ENCODE measurements at places on chromosomes 2 and 18.

- DNase-seq: peak; percentile 10
Measured at GRCh38 chr2:19478409-19478808, 120.0 kb upstream of the OSR1 start.

- peak; percentile 27 for DNase-seq
Measured at GRCh38 chr2:8761529-8762164, 75.8 kb downstream of the KIDINS220 start.

GRCh38 chr2:20080839-20081415 is 29.5 kb upstream of the LAPTM4A start:
- DNase-seq: no peak

DNA sequence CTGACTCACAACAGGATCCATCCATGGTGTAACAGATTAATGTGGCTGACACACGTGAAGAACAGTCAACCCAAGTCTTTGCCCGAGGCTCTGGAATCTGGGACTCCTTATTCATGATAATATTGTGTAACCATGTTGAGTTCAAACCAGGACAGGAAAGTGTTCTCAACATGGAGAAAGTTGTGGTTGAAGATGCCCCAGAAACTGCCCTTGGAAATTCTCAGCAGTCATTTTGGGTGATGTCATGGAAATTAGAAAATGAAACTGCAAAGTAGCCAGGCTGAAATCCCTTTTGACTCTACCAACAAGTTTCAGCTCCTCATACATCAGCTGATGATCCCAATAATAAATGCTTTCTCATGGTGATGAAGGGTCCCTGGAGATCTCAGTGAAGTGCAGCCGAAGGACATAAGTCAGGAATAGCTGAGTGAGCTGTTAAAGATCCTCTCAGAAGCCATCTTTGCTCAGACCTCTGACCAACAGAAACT is 307.7 kb downstream of the TNS1 start:
- DNase-seq: peak; percentile 85

DNA sequence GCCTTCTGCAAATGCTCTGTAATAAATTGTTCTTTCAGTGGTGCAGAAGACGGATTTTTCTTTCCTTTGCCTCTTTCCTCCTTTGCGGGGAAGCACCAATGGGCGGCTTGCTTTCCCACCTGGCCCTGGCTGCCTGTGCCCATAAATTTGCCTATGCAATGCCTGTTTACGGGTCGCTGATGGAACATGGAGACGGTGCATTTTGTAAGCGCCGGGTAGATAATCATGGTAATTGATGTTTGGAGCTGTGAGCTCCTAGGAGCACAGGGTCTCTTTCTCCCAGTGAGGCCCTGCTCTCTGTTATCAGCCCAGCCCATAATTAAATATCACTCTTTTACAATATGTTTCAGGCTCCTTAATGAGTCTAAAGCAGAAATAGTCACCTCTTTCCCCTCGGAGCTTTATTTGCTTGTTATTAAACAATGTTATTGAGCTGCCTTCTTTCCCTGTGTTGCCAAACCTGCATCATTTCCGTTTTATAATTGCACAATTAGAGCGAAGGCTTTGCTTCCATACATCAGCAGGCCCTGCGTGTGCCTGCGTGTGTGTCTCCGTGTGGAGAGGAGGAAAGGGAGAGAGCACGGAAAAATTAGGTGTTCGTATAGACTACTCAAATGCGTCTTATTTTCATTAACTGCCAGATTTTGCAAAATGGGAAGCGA is 437.4 kb upstream of the POU3F3 start:
- DNase-seq: no peak

GRCh38 chr18:11310476-11311086 is 161.2 kb upstream of the PIEZO2 start:
- peak; percentile 58 for DNase-seq

GRCh38 chr2:237159006-237159911 is 73.6 kb downstream of the COPS8 start:
- no peak for DNase-seq

- DNase-seq: peak; percentile 96
Measured at GRCh38 chr2:63841254-63842022, at the start of gene UGP2. Gene UGP2, plus strand, starts transcription at chr2:63841896. Its CDS starts 290 bp downstream, at chr2:63842186.

DNA sequence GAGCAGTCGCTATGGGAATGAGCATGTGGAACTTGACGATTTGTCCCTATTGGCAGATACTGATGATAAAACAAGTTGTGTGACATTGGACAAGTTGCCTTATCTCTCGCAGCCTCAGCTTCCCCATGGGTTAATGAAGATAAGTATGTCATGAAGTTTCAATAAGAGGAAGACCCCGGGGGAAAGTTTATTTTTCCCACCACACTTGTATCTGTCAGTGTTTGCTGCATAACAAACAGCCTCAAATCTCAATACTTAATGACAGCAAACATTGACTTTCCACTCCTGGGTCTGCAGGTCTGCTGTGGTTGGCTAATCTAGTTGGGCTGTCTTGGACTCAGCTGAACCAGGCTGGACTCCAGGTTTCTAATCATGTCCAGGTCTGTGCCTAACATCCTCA is 45.8 kb downstream of the INPP5D start:
- DNase-seq: no peak

DNA sequence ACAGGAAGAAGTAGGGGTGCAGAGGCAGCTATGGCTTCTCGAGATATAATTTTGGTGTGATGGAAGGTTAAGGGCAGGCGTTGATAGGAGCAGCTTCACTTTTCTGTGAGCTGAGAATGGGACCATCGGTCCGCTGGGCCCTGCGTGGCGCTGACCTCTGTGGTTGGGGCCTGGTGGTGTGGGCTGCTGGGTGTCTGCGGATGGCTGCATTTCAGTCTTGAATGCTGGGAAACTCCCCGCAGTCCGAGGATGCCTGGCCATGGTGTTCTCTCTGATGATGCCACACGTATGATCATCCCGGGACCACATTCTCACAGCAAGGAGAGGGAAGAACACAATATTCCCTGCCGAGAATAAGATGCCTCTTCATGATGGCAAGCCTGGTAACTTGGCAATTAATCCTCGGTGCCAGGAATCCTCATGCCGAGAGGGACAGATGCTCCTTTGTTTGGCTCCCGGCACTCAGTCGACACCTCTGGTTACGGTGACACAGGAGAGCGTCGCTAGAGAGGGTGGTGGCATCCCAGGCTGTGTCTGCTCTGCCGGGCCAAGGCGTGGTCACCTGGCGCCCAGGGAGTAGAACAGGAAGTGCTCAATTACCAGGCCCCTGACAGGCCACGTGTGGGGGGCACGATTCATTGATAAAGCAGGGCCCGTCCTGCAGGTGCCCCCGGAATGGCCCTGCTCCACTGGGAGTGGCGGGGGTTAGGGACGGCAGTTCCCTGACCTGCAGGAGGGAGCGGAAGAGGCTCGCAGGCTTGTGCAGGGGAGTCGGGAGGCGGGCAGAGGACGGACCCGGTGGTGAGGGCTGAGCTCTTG is 119.4 kb upstream of the CTDP1 start:
- DNase-seq: no peak

DNA sequence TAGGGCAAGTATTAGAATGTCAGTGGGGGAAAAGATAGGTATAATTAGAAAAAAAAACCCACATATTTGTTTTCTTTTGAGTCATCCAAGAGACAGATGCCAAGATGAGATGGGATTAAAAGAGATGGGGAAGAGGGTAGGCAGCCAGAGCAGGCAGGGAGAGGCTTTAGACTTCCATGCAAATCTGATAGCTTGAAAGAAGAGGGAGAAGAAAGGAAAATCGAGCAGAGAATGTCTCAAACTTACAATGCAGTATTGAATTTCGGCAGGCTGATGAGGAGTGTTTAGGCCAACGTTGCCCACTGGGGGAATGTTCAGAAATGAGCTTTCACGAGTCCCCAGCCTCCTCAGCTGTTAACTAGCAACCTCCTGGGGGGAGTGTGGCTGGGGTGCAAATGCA is 91.3 kb downstream of the SPATS2L start:
- peak; percentile 58 for DNase-seq

DNA sequence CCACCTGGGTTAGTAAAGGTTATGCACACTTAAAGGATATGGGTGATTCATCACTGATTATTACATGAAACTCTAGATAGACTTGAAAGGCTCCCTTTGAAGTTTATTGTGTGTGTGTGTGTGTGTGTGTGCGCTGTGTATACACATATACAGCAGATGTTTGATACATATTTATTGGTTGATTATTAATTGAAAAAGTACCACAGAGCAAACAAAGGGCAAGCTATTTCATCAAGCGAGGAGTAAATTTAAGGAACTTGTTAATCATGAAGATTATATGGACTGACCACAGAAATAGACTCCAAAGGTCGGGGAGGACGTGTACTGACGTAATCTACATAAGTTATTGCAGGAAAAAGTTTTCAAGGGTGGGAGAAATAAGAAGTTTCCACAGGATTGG is 617.4 kb upstream of the POU3F3 start:
- DNase-seq: no peak

- peak; percentile 25 for DNase-seq
Measured at GRCh38 chr18:60259052-60259681, 113.4 kb downstream of the MC4R start.

DNA sequence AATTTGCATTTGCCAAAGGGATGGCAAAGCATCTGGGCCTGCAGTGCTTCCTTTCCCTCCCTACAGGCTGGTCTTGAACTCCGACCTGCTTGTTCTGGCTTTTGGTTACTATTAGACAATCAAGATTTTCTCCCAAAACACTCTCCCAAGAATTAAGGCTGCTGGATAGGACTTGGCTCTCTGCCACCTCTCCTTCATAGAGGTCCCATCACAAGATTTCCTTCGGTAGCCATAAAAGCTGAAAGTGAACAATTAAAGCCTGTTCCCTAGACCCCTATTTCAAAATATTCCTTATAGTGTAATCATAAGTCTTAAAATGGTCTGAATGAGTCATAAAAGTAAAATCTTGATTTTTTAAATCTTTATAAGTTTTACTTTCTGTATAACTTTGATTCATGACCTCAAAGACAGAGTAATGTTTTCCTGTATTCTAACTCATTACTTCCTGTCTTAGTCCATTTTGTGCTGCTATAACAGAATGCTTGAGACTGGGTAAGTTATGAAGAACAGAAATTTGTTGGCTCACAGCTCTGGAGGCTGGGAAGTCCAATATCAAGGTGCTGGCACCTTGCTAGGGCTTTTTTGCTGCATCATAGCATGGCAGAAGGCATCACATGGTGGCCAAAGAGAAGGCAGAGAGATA is 37.8 kb upstream of the TNP1 start:
- no peak for DNase-seq
